ENCODE measurements at places on chromosomes 7 and 10.

- DNase-seq = no peak
Measured at GRCh38 chr10:114259824-114260223, 20.8 kb downstream of the VWA2 start.

- DNase-seq = no peak
Measured at GRCh38 chr10:47049056-47049851, 138.0 kb downstream of the PTPN20 start.

DNA sequence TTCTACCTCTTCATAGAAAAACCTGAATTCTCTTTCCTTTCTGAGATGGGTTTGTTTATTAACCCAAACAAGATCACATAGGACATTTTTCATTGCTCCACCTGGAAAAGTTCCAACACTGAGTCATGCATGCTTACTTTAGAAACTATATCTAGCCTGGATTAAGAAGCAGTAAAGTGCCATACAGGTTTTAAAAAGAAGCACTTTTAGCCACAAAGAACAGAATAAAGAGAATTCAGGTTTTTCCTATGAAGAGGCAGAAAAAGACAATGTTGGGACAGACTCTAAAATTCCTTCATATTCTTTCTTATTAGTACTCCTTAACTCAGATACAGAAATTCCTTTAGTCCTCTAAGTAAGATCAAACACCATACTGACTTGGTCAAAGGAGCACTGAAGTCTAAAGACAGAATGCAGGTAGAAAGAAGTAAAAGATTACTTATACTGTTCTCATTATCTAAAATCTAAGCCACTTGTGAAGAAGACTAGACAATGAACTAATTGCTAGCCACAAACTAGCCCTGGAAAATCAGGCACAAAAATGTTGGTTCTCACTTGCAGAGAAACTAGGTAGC is 241.3 kb downstream of the ANK3 start:
- no peak for DNase-seq

DNA sequence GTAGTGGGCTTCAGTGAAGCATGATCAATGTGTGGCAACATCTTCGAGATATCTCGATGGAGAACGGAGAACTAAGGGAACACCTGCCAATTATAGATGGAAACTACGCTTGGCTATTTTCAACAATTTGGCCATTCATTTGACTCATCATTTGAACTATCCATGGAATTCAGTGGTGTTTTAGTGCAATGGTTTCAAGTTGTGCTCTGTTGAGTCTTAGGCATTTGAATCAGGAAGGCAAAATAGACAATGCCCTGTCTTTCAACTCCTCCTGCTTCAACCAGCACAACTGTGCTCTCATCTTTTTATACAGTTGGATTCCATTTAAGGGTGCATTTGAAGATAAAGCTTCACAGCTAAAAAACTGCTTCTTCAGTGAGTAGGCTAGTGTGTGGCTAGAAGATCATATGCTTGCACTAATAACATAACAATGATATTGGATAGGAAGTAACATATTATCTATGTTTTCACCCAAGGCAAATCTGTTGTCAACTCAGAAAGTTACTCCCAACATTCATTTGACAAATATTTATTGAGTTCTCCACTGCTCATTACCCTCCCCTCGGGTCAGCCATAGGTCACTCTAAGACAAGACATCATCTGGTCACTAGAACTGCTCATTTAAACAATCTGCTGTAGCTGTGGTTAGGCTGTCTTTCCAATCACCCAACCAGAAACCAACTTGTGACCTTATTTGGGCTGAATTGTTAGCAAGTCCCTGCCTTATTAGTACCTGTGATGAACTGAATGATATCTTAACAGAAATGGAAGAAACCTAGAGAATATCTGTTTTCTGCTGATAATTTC is 314.1 kb upstream of the SP4 start:
- no peak for DNase-seq

DNA sequence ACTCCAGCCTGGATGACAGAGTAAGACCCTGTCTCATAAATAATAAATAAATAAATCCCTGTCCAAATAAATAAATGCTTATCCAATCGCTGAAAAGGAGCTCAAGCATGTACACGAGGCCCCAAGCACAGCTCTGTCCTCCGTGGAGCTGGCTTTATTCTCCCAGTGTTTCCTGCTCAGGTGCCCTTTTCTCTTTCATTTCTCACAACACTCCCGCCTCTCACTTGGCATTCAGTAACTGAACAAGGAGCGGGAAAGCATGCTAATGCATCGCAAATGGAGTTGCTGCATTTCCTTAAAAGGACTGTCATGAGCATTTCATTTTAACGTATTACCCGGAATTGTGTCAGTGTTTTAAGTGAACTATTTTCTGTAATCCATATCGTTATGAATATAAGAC is 210.9 kb upstream of the C7orf33 start:
- DNase-seq = no peak

GRCh38 chr7:102426268-102427018 is 6.9 kb upstream of the ORAI2 start:
- DNase-seq = peak; percentile 44

- DNase-seq = no peak
Measured at GRCh38 chr7:2522780-2523433, 3.3 kb downstream of the LFNG start.

Data from activated CD4-positive, CD25-positive, alpha-beta regulatory T cell treated with anti-CD3 and anti-CD28 coated beads, Interleukin-2, amount 50 U/mL, for 16 hours (primary cell).